ENCODE measurements at places on chromosomes 3 and 15. TPM values are rescaled to one million over a fixed set of nuclear protein-coding genes. Genes with fewer than 3 reads are reported as not detected.

TNFAIP8L3 gene
- total RNA-seq, result 162 TPM

POPDC2 gene
- not detected for total RNA-seq

MKRN2OS gene
- total RNA-seq, result not detected

ABHD14A gene
- 23.1 TPM for total RNA-seq

NEK10 gene
- total RNA-seq, result 5.7 TPM

SLC12A8 gene
- total RNA-seq, result 6.4 TPM

EIF4G1 gene
- total RNA-seq, result 321 TPM

ARNT2 gene
- 11.1 TPM for total RNA-seq

TUSC7 gene
- not detected for total RNA-seq

SPSB4 gene
- total RNA-seq, result 0.58 TPM

ZMYND10 gene
- total RNA-seq, result 1.3 TPM

HIGD2B gene
- total RNA-seq, result not detected

EAF2 gene
- total RNA-seq, result 0.92 TPM

DPPA2 gene
- total RNA-seq, result not detected

PRR23E gene
- not detected for total RNA-seq

ADIPOQ gene
- total RNA-seq, result not detected

CLDN16 gene
- total RNA-seq, result not detected

INSYN1 gene
- 0.29 TPM for total RNA-seq

GPR176 gene
- 53.3 TPM for total RNA-seq

TICRR gene
- total RNA-seq, result 8.0 TPM

VPS39 gene
- total RNA-seq, result 31.1 TPM

RASGRP1 gene
- not detected for total RNA-seq

ZPLD1 gene
- 1.1 TPM for total RNA-seq

ATP13A4 gene
- total RNA-seq, result not detected

SPG21 gene
- 96.8 TPM for total RNA-seq

CCDC13 gene
- total RNA-seq, result 0.77 TPM

IL20RB gene
- 0.57 TPM for total RNA-seq

CNTN6 gene
- not detected for total RNA-seq

IL17RD gene
- total RNA-seq, result 0.92 TPM

CACNA1D gene
- not detected for total RNA-seq

LCTL gene
- 0.11 TPM for total RNA-seq

ACAP2 gene
- total RNA-seq, result 42.3 TPM

CHST2 gene
- 30.3 TPM for total RNA-seq

BNIP2 gene
- 229 TPM for total RNA-seq

ACKR2 gene
- total RNA-seq, result 0.11 TPM

GPR160 gene
- total RNA-seq, result 0.40 TPM

TM4SF4 gene
- total RNA-seq, result 0.17 TPM

ASB7 gene
- 11.0 TPM for total RNA-seq

STRIT1 gene
- not detected for total RNA-seq

BFSP2 gene
- not detected for total RNA-seq

SAMMSON gene
- not detected for total RNA-seq

ZIC4 gene
- total RNA-seq, result 3.4 TPM

CCDC54 gene
- not detected for total RNA-seq

RABL3 gene
- 31.1 TPM for total RNA-seq

P2RY14 gene
- total RNA-seq, result not detected

FBLN2 gene
- total RNA-seq, result 0.19 TPM

SNX22 gene
- not detected for total RNA-seq

HCN4 gene
- total RNA-seq, result not detected

NSUN3 gene
- 9.0 TPM for total RNA-seq

LIPC gene
- total RNA-seq, result 1.3 TPM

ALG1L2 gene
- total RNA-seq, result not detected

NMNAT3 gene
- not detected for total RNA-seq

PIERCE2 gene
- 4.6 TPM for total RNA-seq

EFCAB12 gene
- 0.06 TPM for total RNA-seq

All from LHCN-M2 (cell line).